A549 treated with ZK216348 at 1 μM for 4 hours (cell line): ENCODE measurements at places on chromosomes 11 and 22. TPM values are rescaled to one million over a fixed set of nuclear protein-coding genes. Genes with fewer than 3 reads are reported as not detected.

PNPLA3 gene
- total RNA-seq, result 0.52 to 1.7 TPM (median 1.3 TPM) in 5 replicates

ADAMTS15 gene
- 4.8 to 10.2 TPM (median 8.7 TPM) in 5 replicates for total RNA-seq

CRYBB2 gene
- total RNA-seq, result not detected in 5 replicates

TBX10 gene
- total RNA-seq, result not detected in 5 replicates

TSGA10IP gene
- total RNA-seq, result not detected in 5 replicates

FGF3 gene
- total RNA-seq, result not detected in 5 replicates

TSPAN32 gene
- not detected in 5 replicates for total RNA-seq

MS4A6A gene
- total RNA-seq, result not detected in 5 replicates

OR5T1 gene
- not detected in 5 replicates for total RNA-seq

MMP26 gene
- not detected in 5 replicates for total RNA-seq

SMIM38 gene
- total RNA-seq, result 0.09 to 0.16 TPM in 2 of 5 replicates, not detected in the others

OR2D2 gene
- not detected in 5 replicates for total RNA-seq

MRPL21 gene
- total RNA-seq, result 108 to 148 TPM (median 131 TPM) in 5 replicates

TNRC6B gene
- 4.2 to 5.9 TPM (median 5.3 TPM) in 5 replicates for total RNA-seq
